ENCODE measurements at places on chromosomes 7 and 10. TPM values are rescaled to one million over a fixed set of nuclear protein-coding genes. Genes with fewer than 3 reads are reported as not detected.

DNA sequence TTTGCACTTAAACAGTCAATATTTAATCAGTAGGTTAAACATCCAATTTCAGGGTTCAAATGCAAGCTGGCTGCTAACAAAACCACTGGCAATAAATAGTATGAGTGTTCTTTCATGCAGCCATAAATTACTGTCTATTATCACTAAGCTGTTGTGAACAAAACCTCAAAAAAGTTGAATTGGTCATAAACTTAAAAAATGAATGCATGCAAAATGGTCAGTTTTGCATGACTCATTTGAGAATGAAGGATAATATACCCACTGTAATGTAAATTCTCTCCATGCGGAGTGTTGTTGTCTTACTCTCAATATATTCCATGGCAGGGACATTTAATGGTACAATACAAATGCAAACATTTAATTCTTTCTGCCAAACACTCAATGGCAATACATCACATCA, 226.4 kb downstream of the MAGI2 start:
- DNase-seq = no peak
- H3K4me1 ChIP-seq = no peaks in the 10 kb centered on the region
- H3K36me3 ChIP-seq = no peaks in the 10 kb centered on the region
- H3K4me3 ChIP-seq = no peak overlapping the region

GRCh38 chr10:44009891-44010632, 361.4 kb upstream of the ZNF32 start:
- no peaks in the 10 kb centered on the region for H3K36me3 ChIP-seq
- H3K4me1 ChIP-seq = no peaks in the 10 kb centered on the region
- no peak overlapping the region for H3K4me3 ChIP-seq
- peaks cover 4% of the 10 kb centered on the region for H3K27me3 ChIP-seq
- no peak for DNase-seq
- no peak overlapping the region for H3K27ac ChIP-seq

GRCh38 chr10:95229724-95230627, 35.9 kb downstream of the ACSM6 start:
- H3K27ac ChIP-seq = no peak overlapping the region
- H3K27me3 ChIP-seq = no peaks in the 10 kb centered on the region
- DNase-seq = no peak
- H3K4me1 ChIP-seq = no peaks in the 10 kb centered on the region
- H3K36me3 ChIP-seq = peaks cover 10% of the 10 kb centered on the region
- H3K4me3 ChIP-seq = no peak overlapping the region

The TDRD1 gene
- total RNA-seq = 0.09 TPM

DNA sequence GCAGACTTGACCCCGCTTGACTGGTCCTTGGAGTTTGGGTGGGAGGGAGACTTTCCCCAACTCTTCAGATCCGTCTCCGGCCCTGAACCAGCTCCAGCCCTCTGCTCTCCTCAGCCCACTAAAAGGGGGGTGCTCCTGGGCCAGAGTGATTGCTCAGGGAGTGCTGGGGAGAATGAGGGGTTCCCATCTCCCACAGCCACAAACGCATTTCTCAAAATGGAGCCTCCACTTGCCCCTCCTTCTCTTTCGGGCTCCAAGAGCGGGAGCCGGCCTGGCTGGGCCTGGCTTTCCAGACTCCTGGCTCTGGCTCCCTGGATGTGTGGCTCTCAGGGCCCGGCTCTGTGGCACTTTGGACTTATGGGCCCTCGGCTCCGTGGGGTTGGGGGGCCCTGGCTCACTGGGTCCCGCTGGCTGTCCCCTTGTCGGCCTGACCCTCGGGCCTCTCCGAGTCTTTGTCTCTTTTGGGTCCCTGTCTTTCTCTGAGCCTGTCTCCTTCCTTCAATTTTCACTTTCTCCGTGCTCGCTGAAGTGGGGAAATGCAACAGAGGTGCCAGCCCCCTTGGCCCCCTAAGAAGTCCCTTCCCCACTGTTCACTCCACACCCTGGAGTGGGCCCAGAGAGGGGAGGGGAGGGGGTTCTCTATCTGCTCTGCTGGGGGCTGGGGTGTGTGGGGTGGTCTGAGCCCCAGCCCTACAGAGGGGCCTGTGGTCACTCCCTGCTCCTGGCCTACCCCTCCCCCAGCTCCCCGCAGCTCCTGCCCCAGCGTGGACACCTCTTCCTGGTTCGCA, 713 bp downstream of the LZTS2 start:
- no peaks in the 10 kb centered on the region for H3K27me3 ChIP-seq
- H3K4me3 ChIP-seq = peak overlapping the region; percentile 24

The CREB5 gene
- total RNA-seq = 0.70 TPM

DNA sequence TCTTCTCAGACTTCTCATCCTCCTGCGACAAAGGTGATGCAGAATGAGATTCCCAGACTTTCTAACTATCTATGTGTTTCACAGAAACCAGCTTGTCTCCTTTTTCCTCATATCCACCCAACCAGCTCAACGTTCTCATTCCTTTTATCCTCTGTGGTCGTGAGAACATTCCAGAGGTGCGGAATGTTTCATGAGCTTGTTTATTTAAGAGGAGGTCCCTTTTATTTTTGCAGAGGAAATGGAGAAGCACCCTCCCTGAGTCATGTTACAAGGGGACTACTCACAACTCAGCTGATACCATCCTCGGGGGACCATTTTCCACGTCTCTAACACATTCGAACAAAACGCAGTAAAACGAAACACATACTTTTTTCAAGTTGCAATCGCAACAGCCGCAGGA, 93.2 kb downstream of the ZRANB1 start:
- no peaks in the 10 kb centered on the region for H3K4me1 ChIP-seq
- no peaks in the 10 kb centered on the region for H3K36me3 ChIP-seq
- H3K4me3 ChIP-seq = no peak overlapping the region
- H3K27me3 ChIP-seq = no peaks in the 10 kb centered on the region
- no peak for DNase-seq
- H3K27ac ChIP-seq = no peak overlapping the region

DNA sequence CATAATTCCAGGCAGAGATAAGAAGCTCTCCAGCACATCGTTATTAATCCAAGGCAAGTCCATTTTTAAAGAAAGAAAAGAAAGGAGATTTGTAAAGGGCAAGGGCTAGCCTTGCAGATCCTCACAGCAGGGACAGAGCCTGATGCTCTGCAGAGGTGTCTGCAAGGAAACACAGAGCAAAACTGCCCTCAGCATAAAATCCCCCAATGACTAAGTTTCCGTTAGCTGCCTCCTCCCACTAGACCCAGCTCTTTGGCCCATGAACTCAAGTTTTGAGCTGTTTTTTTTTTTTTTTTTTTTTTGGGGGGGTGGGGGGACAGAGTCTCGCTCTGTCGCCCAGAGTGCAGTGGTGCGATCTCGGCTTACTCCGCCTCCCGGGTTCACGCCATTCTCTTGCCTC, 300.7 kb downstream of the MTERF1 start:
- no peaks in the 10 kb centered on the region for H3K36me3 ChIP-seq
- no peaks in the 10 kb centered on the region for H3K27me3 ChIP-seq
- no peak overlapping the region for H3K27ac ChIP-seq
- DNase-seq = no peak
- no peaks in the 10 kb centered on the region for H3K4me1 ChIP-seq
- H3K4me3 ChIP-seq = no peak overlapping the region

GRCh38 chr7:92489634-92490033, 11.9 kb upstream of the ERVW-1 start:
- H3K27me3 ChIP-seq = no peaks in the 10 kb centered on the region
- H3K4me1 ChIP-seq = no peaks in the 10 kb centered on the region
- no peak overlapping the region for H3K27ac ChIP-seq
